ENCODE measurements at places on chromosomes 13 and 19.

- no peak for DNase-seq
These were observed 297.5 kb downstream of the ENOX1 start for GRCh38 chr13:43489233-43489632.

GRCh38 chr19:15047680-15048079 is 1.6 kb upstream of the CASP14 start:
- no peak for DNase-seq

- no peak for DNase-seq
These were observed 7.3 kb upstream of the LMO7 start for GRCh38 chr13:75628801-75629200.

GRCh38 chr13:44908712-44909111 is 80.6 kb downstream of the NUFIP1 start:
- no peak for DNase-seq

DNA sequence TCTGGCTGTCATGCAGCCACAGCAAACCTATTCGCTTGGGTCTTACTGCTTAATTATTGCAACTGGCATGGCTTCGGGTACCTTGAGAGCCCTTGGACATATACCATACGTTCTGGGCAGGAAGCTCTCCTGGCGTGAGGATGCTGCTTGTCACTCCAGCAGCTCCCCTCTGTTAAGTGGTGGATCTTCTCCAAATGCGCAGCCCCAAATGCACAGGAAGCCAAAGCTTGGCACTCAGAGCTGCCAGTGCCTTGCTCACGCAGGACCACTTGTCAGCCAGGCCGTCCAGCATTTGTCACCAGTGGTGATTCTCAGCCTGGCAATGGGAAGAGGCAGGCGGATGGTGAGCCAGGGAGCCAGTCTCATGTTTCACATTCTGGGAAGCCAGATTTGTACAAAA is 158.6 kb downstream of the KATNAL1 start:
- no peak for DNase-seq

DNA sequence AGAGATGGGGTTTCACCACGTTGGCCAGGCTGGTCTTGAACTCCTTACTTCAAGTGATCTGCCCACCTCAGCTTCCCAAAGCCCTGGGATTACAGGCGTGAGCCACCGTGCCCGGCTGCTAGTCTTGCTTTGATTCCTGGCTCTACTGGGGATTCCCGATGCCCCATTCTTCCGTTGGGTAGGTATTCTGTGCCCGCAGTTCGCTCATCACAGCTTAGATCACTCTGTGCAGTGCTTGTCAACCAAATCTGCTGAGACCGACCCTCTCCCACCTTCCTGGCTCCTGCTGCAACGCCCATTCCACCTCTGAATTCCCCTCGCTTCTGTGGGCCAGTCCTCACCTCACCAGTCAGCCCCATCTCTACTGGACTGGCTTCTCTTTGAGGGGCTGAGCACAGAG is 4.6 kb upstream of the ZNF414 start:
- DNase-seq, result no peak

DNA sequence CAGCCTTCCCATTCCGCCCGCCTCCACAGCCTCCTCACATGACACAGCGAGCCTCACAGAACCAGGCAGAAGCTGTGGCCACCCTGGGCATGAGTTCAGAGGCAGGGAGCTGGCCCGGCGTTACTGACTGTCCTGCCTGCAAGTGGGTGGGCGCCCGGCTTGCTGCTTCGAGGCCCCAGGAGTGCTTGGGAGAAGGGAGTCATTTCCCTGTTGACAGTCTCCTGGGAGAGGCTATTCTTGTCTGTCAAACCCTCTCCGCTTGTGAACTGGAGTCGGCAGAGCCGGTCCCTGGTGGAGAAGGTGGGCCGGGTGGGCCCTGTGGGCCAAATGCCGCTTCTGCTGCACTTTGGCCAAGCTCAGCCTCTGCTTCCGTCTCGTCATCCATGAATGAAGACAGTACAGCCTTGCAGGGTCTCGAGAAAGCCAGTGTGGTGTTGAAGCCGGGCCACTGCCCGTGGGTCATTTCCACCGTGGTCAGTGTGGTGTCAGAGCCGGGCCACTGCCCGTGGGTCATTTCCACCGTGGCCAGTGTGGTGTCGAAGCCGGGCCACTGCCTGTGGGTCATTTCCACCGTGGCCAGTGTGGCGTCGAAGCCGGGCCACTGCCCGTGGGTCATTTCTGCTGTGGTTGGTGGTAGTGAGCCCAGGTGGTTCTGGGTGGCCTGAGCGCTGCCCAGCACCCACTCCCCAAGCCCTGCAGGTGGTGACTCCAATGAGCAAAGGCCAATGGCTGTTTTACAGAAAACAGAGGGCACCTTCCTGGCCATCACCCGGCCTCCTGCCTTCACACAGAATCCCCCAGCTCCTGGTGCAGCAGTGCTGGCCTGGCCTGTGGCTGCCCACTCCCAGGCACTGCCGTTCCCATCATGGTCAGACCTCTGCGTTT is 13.5 kb upstream of the F7 start:
- DNase-seq, result no peak

- DNase-seq, result no peak
These were observed 2.2 kb upstream of the COLGALT1 start for GRCh38 chr19:17553256-17553655.

DNA sequence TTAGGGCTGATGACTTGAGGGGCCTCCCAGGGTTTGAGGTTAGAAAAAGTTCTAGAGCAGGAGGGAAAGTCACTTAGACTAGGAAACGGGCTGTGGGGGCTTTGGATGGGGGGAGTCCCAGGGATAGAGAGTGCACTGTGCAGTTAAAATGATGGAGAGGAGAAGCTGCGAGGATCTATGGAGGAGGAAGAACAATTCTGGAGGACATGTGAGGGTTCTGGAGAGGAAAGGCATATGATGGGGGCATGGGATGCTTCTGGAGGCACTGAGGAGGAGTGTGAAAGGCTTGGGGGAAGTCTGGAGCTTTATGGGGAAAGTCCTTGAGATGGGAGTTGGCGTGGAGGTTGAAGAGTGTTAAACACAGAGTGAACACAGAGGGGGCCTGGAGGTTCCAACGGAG is 2.2 kb downstream of the KCNC3 start:
- no peak for DNase-seq

DNA sequence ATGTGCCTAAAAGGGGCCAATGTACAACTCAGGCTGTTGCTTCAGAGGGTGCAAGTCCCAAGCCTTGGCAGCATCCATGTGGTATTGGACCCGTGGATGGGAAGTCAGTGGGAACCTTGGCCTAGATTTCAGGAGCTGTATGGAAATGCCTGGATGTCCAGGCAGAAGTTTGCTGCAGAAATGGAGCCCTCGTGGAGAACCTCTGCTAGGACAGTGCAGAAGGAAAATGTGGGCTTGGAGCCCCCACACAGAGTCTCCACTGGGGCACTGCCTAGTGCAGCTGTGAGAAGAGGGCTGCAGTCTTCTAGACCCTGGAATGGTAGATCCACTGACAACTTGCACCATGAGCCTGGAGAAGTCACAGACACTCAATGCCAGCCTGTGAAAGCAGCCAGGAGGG is 28.5 kb downstream of the GPC5 start:
- DNase-seq, result no peak

GRCh38 chr19:7820588-7820987 is 9.4 kb upstream of the EVI5L start:
- no peak for DNase-seq

- DNase-seq, result no peak
These were observed 15.2 kb downstream of the ZNF665 start for GRCh38 chr19:53177986-53178385.

- no peak for DNase-seq
These were observed 8.3 kb downstream of the TRPM4 start for GRCh38 chr19:49165865-49166301.

DNA sequence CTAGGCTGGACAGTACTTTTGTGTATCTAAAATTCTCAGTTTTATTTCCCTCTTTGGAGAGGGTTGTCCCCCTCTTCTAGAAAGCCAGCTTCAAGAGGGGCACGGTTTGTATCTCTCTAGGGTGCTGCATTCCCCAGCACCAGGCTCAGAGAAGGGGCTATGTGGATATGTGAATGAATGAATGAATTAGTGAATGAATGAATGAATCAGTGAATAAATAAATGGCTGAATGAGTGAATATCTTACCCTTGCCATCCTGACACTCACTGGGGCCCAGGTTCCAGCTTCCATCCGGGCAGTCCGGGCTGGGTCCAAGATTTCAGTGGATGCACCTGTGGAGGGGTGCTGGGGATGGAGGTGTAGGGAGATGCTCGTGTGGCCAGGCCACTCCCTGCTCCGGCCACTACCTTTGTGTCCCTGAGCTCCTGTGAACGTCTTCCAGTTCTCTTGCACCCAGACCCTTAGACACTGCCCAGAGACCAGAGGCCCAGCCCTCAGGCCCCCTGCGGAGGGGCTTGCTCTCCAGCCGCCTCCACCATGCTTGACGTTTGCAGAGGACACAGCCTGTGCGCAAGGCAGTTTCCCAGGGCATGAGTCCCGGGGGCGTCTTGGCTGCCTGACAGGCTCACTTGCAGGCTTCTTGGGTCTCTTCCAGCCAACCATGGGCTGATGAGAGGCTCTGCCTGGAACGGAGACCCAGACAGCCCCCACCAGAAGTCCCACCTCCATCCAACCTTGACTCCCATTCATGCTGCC is 2.8 kb upstream of the KCNN1 start:
- DNase-seq, result no peak

GRCh38 chr13:106440866-106441265 is 94.6 kb downstream of the EFNB2 start:
- no peak for DNase-seq

DNA sequence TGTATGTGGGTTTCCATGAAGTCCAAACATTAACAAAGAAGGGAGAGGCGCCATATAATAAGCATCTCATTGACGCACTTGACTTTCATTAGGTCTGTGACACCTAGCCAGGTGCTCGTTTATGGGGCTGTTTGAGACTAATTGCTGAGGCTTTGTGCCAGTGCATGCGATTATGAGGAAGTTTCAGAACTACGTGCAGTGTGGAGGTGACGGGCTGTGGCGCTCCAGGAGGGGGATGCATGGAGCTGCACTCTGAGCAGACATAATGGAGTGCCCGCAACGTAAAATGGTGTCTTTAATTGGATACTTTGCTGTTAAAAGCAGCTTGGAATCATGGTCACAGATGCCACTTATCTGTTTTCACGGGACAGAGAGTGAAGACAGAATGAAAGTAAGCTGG is 223.2 kb downstream of the FGF9 start:
- no peak for DNase-seq

- DNase-seq, result no peak
These were observed 1061.5 kb upstream of the PCDH9 start for GRCh38 chr13:68291595-68291994.

DNA sequence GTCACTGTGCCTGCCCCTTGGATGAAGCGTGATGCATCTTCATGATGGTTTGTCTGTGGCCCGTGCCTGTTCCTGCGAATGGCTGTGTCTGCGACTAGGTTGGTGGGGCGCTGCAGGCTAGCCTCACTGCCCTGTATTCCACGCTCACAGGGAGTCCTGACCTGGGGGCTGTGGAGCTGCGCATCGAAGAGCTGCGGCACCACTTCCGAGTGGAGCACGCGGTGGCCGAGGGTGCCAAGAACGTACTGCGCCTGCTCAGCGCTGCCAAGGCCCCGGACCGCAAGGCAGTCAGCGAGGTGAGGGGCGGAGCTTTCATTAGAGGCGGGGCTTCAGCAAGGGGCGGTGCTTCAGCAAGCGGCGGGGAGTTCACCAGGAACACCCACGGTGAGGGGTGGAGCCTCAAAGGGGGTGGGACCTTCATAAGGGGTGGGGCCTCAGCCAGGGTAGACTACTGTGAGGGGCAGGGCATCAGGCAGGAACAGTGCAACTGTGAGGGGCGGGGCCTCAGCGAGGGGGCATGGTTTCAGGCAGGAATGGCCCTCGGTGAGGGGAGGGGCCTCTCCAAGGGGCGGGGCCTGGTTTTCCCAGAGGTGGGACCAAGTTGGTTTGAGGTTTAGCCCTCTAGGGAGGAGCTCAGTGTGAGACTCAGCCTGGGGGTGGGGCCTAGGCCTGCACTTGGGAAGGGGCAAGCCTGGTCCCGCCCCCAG is 17.2 kb downstream of the PKN1 start:
- DNase-seq, result peak; percentile 52

- DNase-seq, result no peak
These were observed 74.2 kb upstream of the RFC3 start for GRCh38 chr13:33743438-33744368.

DNA sequence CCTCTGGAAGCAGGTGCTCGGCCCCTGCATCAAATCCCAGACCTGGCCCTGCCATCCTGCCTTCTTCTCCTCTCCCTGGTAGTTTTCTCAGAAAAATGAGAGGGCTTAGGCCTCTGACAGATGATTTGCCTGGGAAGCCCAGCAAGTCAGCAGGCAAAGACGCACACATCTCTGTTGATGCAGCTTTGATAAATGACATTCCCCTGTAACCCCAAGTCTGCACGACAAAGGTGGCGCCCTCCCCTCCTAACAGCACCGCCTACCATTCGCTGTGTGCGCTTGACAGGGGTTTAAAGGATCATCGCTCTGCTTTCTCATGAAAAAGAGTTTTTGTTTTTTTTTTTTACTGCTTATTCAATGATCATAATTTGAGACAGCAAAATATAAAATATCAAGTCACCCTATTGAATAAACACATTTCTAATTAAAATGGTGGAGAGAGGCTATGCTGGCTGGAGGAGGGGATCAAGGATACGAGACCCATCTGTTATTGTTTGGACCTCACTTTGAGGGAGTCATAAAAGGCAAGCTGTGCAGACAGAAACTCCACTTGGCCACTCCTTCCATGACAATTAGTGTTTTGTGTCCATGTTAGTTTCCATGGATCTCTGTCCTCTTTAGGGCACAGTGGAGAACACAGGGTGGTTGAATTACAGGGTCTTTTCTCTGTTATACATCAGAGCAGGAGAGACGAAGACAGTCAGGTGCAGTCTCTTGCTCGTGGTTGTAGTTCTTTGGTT is 126.1 kb downstream of the FGF9 start:
- DNase-seq, result no peak

DNA sequence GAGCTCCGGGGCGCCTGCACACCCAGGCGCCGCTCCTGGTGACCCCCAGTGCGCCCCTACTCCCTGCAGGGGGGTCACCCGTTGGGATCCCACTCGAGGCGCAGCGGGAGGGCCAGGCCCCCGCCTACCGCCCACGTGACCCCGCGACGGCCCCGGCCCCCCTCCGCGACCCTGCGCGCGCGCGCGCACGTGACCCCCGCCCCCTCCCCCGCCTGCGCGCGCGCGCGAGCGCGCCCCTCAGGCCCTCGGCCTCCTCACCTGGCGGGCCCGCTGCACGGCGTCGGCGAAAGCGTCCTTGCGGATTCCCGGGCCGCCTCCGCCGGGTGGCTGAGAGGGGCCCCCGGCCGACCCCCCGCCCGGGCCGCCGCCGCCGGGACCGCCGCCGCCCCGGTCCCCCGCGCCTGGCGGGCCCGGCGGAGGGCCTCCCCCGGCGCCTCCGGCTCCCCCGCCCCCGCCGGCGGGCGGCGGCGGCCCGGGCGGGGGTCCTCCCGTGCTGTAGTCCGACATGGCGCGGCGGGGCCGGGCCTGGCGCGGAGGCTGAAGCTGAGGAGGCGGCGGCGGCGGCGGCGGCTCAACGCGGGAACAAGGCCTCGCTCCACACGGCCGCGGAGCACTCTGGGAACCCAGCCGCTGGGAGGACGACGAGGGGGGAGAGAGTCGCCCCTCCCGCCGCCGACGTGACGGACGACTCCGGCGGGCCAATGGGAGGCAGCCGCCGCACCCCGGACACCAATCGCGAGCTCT is at the start of gene KHSRP:
Gene KHSRP, minus strand, starts transcription at position 617 of the 744 bp plus-strand sequence. Its CDS starts 110 bp downstream, at position 507.
- no peak for DNase-seq

- DNase-seq, result no peak
These were observed at the start of gene SHISA2 for GRCh38 chr13:26051657-26052311. TSS of gene SHISA2 (minus strand) at chr13:26052016. CDS start at chr13:26050975, 1,041 bp downstream.

GRCh38 chr13:44899967-44900366 is 89.3 kb downstream of the NUFIP1 start:
- DNase-seq, result no peak

Data from stimulated activated CD4-positive, alpha-beta T cell treated with anti-CD3 and anti-CD28 coated beads, Interleukin-15, amount 100 ng/mL, for 1 hour (primary cell).